H1 (cell line): ENCODE measurements at places on chromosomes 6 and 20.

GRCh38 chr6:347951-348859, 43.3 kb upstream of the IRF4 start:
- no peak overlapping the region for H3K4me3 ChIP-seq
- H3K36me3 ChIP-seq, result no peaks in the 10 kb centered on the region
- no peak overlapping the region for H3K27ac ChIP-seq
- no peaks in the 10 kb centered on the region; the same call in 1 of the 2 replicates for H3K4me1 ChIP-seq
- no peak for DNase-seq

DNA sequence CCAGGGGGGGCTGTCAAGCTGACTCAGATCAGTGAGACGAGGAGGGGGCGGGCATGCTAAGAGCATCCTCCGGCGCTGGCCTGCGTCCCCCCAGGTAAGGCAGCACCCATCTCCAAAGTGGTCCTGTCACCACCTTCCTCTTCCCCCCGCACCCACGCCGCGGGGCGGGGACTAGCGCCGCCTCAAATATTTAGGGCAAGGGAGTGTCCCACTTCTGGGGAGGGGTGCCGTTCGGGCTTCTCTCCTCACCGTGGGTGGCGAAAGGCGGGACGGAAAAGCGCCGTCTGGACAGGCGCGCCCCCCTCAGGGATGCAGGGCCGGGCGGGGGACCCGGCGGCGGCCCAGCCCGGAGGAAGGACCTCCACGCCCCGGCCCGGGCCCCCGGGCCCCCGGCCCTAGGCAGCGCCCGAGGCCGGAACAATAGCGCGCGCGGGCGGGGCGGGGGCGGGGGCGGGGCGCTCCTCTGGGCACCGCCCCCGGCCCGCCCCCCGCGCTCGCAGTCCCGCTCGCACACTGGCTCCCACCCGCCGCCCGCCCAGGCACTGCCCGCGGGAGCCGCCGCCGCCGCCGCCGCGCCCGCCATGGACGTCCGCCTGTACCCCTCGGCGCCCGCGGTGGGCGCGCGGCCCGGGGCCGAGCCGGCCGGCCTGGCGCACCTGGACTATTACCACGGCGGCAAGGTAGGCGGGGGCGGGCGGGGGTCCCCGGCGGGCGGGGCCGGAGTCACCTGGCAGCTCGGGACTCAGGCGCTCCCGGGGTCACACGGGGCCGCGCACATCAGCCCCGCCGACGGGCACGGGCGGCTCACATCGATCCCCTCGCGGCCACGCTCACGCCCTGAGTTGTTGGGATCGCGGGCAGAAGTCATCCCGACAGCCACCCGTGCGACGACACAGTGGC, at the start of gene TOX2:
TSS of gene TOX2 (plus strand) at position 542 of the 900 bp plus-strand sequence. CDS start at position 582, 40 bp downstream.
- H3K4me1 ChIP-seq, result peaks cover 4% of the 10 kb centered on the region; the same call in 1 of the 2 replicates
- peak within 1 kb of the TSS; percentile 40 for H3K4me3 ChIP-seq
- H3K27ac ChIP-seq, result no peak within 1 kb of the TSS
- peaks cover 34% of the 10 kb centered on the region for H3K27me3 ChIP-seq
- DNase-seq, result peak; percentile 62
- H3K36me3 ChIP-seq, result no peaks in the 10 kb centered on the region

DNA sequence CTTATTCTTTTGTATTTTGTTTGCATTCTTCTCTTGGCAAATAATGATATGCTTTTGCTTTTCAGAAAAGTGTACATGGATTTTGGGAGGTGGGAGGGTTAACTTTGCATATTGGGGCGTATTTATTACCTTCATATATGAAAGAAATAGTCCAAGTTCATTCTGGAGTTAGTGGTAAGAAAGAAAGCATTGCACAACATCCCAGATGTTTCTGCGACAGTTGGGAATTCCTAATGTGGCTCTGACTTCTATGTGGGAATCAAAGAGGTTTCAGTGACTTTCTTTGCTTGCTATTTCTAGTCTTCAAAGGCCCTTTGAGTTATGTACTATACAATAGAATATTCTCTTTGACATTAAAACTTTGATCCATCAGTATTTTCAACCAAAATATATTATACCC, 78.1 kb downstream of the MMUT start:
- no peaks in the 10 kb centered on the region for H3K36me3 ChIP-seq
- no peaks in the 10 kb centered on the region for H3K27me3 ChIP-seq
- no peak overlapping the region for H3K27ac ChIP-seq
- H3K4me3 ChIP-seq, result no peak overlapping the region

GRCh38 chr20:16001286-16001685, 572.0 kb downstream of the KIF16B start:
- H3K27ac ChIP-seq, result no peak overlapping the region
- DNase-seq, result no peak

DNA sequence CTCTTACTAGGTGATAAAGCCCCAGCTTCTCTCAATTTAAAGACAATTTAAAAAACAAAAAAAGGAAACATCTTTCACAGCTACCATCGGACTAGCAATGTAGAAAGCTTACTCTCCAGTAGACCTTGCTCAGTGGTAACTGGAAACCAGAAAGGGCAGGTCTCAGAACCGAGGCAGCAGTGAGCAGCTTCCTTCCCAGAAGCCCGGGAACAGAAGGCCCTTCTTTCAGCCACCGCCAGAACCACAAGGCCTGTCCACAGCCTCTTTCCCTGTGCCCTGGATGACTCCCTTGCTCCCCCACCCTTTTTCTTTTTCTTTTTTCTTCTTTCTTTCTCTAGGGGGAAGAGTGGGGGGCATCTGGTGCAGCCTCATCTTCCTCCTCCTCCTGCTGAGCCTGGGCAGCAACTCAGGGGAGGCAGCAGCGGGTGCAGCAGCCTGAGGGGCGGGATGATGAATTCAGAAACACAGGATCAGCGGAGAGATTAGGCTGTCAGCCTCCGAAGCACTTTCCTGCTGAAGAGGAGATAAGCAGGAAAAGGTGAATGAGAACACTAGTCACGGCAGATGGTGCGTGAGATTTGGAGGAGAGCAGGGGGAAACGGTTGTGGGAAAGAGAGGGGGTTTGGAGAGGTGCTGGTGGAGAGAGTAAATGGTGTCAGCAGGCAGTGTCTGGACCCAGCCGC, 158.5 kb downstream of the ID4 start:
- H3K36me3 ChIP-seq, result no peaks in the 10 kb centered on the region
- no peak overlapping the region for H3K27ac ChIP-seq
- no peaks in the 10 kb centered on the region for H3K4me1 ChIP-seq

DNA sequence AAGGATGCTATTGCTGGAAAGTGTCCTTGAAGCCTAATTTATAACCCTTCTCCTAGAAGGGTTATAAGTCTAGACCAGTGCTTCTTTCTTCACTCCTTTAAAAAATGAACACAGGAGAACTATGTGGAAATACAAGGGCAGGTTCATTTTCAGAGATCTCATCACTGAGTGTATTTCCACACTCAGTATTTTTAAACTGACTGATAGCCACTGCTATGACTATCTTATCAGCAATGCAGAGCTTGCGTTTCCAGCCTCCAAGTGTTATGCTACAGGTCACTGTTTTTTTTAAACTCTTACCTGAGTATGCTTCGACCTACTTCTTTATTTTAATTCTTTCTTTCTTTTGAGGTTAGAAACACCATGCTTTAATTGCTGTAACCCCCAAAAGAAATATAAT, 319.1 kb downstream of the ARHGAP18 start:
- DNase-seq, result no peak
- H3K4me3 ChIP-seq, result no peak overlapping the region
- H3K27me3 ChIP-seq, result no peaks in the 10 kb centered on the region
- no peaks in the 10 kb centered on the region for H3K4me1 ChIP-seq
- no peaks in the 10 kb centered on the region for H3K36me3 ChIP-seq

DNA sequence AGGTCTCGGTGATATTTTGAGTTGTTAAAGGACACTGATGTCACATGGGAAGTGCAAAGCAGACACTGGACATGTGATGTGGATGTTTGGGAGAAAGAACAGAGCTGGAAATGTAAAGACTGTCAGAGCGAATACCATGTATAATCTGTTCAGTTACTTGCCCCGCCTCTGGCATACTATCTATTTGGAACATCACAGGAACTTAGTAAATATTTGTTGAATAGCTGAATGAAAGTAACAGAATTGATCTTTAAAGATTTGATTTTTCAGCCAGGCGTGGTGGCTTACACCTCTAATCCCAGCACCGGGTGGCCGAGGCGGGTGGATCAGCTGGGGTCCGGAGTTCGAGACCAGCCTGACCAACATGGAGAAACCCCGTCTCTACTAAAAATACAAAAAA, 13.8 kb upstream of the NHLRC1 start:
- DNase-seq, result no peak
- H3K4me3 ChIP-seq, result no peak overlapping the region
- H3K27ac ChIP-seq, result no peak overlapping the region
- no peaks in the 10 kb centered on the region for H3K4me1 ChIP-seq
- peaks cover 12% of the 10 kb centered on the region for H3K36me3 ChIP-seq

GRCh38 chr6:91683240-91683639, 1096.4 kb upstream of the MAP3K7 start:
- H3K27me3 ChIP-seq, result no peaks in the 10 kb centered on the region
- H3K36me3 ChIP-seq, result no peaks in the 10 kb centered on the region
- H3K27ac ChIP-seq, result no peak overlapping the region
- no peak for DNase-seq

- no peak overlapping the region for H3K27ac ChIP-seq
- DNase-seq, result no peak
- peaks cover 20% of the 10 kb centered on the region for H3K4me1 ChIP-seq
- H3K36me3 ChIP-seq, result no peaks in the 10 kb centered on the region
- no peak overlapping the region for H3K4me3 ChIP-seq
- H3K27me3 ChIP-seq, result peaks cover 14% of the 10 kb centered on the region
These were observed 1.3 kb upstream of the SPEF1 start for GRCh38 chr20:3782597-3782996.

DNA sequence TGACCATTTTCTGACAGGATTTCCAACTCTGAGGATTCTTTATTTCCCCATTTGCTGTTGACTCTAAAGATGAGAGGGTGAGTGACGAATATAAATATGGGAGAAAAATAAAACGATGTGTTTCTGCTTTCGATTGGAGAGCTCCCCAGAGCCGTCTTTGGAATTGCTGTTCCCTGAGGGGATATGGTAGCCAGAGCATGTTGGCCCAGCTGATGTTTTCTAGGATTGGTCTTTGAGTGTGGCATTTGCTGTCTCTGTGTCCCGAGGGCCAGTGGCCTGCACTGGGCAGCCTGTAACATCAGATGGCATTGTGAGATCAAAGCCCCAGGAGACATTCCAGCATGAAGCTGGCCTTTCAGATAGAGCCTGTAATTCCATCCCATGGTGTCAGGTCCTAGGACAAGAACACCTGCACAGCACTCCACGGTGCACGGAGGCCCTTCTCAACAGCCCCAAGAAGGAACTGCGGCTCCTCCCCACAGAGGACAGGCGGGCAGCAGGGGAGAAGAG, 26.7 kb downstream of the PKIG start:
- no peak overlapping the region for H3K4me3 ChIP-seq
- no peaks in the 10 kb centered on the region for H3K27me3 ChIP-seq
- H3K27ac ChIP-seq, result no peak overlapping the region
- H3K4me1 ChIP-seq, result peaks cover 1% of the 10 kb centered on the region; the same call in 1 of the 2 replicates

DNA sequence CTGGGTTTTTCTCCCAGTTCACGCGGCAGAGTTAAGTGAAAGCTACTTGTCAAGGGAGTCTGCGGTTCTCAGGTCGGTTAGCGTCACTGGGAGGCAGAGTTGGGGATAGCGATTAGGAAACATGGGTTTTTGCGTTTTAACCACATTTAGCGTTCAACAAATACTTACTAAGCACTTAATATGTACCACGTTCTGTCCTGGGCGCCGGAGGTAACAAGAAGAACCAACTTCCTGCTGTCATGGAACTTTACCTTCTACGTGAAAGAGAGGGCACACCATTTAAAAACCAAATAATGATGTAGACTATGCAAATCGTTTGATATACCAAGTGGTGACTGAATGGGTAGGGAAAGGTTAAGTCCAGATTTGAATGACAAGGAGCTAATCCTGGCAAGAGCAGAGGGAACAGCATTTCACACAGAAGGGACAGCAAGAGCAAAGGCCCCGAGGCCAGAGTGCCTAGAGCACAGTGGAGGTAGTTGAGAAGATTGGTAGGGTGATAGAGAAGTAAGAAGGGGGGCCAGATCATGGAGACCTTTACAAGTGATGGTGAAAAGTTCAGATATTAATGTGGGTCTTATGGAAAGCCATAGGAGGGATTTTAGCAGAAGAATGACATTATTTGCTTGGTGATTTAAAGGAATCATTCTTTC, 744 bp downstream of the RIOK1 start:
- H3K27me3 ChIP-seq, result no peaks in the 10 kb centered on the region
- H3K27ac ChIP-seq, result no peak overlapping the region; the same call in 1 of the 2 replicates
- H3K36me3 ChIP-seq, result peaks cover 3% of the 10 kb centered on the region
- peak overlapping the region; percentile 66 for H3K4me3 ChIP-seq
- H3K4me1 ChIP-seq, result peaks cover 3% of the 10 kb centered on the region

GRCh38 chr6:41642960-41643898, 5.0 kb downstream of the MDFI start:
- no peak overlapping the region for H3K4me3 ChIP-seq
- peaks cover 4% of the 10 kb centered on the region; the same call in 1 of the 2 replicates for H3K27me3 ChIP-seq
- no peaks in the 10 kb centered on the region; the same call in 1 of the 2 replicates for H3K36me3 ChIP-seq
- H3K4me1 ChIP-seq, result peaks cover 54% of the 10 kb centered on the region
- no peak overlapping the region for H3K27ac ChIP-seq

DNA sequence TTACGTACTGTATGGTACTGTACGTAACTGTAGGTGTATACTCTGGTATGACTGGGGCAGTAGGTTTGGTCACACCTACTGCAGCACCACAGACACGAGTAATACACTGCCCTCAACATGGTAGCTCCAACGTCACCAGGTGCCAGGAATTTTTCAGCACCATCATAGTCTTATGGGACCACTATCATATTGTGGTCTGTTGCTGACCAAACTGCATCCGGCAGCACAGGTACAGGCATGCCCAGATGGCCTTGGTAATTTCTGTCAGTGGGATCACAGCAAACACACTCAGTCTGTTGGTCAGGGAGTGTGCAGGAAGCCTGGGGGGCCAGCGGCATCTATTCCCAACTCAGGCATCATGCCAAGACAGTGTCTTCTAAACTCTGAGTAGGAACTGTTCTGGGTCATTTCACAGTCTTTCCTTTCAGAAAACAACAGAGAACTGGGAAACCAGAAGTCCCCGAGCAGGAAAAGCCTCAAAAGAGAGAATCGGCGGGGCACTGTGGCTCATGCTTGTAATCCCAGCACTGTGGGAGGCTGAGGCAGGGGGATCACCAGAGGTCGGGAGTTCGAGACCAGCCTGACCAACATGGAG, 5.8 kb downstream of the YTHDF1 start:
- no peak overlapping the region for H3K27ac ChIP-seq
- DNase-seq, result no peak
- peaks cover 51% of the 10 kb centered on the region for H3K36me3 ChIP-seq
- H3K27me3 ChIP-seq, result no peaks in the 10 kb centered on the region
- H3K4me3 ChIP-seq, result no peak overlapping the region
- H3K4me1 ChIP-seq, result no peaks in the 10 kb centered on the region

GRCh38 chr6:125818772-125819260, 28.1 kb downstream of the NCOA7 start:
- no peaks in the 10 kb centered on the region for H3K27me3 ChIP-seq
- no peaks in the 10 kb centered on the region for H3K4me1 ChIP-seq
- no peaks in the 10 kb centered on the region for H3K36me3 ChIP-seq
- no peak for DNase-seq
- H3K4me3 ChIP-seq, result no peak overlapping the region
